ENCODE measurements at places on chromosomes 1 and 21.
A peak's percentile ranks its signal among the peaks of the same experiment; 100 is the strongest.

GRCh38 chr1:35863136-35863535 is 19.9 kb upstream of the AGO1 start:
- DNase-seq = no peak

GRCh38 chr1:104768466-104768865 is 1018.8 kb downstream of the AMY1C start:
- no peak for DNase-seq

DNA sequence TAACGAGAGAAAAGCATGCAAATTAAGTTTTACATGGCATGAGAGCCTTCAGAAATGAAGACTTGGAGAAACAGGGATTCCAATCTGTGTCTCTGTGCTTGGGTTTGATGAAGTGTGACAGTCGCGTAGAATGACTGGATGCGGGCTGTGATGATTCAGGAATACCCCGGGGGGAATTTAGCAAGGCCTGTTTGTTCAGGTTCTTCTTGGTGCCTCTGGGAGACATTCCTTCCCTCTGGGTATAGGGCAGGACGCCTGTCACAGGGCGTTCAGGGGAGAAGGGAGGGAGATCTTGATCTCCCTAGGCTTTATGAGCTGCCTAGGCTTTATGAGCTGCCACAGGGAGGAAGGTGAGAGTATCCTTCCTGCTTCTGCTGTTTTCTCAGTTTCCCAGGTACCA is 36.6 kb downstream of the DOP1B start:
- DNase-seq = no peak

- DNase-seq = peak; percentile 71
Observed at GRCh38 chr1:231590453-231591198, 36.0 kb upstream of the DISC1 start.

- DNase-seq = peak; percentile 3
Observed at GRCh38 chr21:38351961-38352521, 95.2 kb downstream of the KCNJ15 start.

- no peak for DNase-seq
Observed at GRCh38 chr1:110120960-110121561, 8.8 kb downstream of the UBL4B start.

DNA sequence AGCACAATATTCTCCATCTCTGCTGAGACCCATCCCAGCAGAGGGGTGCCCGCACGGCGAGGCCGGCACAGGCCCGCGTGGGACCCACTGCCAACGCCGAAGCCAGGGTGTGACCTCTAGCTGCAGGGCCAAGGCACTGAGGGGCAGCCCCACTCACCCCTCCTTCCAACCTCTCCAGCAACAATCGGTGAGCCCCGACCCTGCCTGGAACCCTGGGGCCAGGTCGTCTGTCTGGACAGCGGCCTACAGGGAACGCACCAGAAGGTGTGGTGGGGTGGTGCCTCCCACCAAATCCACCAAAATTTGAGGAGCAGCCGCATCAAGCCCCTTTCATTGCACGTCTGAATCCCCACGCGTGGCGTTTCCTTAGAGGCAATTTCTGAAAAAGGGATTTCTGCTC is 63.0 kb upstream of the ADARB1 start:
- DNase-seq = no peak

DNA sequence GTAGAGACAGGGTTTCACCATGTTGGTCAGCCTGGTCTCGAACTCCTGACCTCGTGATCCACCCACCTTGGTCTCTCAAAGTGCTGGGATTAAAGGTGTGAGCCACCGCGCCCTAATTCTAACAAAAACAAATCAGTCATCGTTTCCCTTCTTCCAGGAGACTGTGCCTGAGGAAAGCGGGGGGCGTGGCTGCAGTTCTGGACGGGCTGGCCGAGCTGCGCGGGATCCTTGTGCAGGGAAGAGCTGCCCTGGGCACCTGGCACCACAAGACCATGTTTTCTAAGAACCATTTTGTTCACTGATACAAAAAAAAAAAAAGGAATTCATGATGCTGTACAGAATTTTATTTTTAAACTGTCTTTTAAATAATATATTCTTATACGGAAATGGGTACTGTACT is 104.2 kb downstream of the WDR4 start:
- DNase-seq = no peak

GRCh38 chr1:8404460-8405370 is 86.8 kb downstream of the SLC45A1 start:
- DNase-seq = no peak

- DNase-seq = no peak
Observed at GRCh38 chr1:59350521-59350920, 53.6 kb downstream of the FGGY start.

- DNase-seq = no peak
Observed at GRCh38 chr1:221575605-221576004, 166.3 kb downstream of the DUSP10 start.

DNA sequence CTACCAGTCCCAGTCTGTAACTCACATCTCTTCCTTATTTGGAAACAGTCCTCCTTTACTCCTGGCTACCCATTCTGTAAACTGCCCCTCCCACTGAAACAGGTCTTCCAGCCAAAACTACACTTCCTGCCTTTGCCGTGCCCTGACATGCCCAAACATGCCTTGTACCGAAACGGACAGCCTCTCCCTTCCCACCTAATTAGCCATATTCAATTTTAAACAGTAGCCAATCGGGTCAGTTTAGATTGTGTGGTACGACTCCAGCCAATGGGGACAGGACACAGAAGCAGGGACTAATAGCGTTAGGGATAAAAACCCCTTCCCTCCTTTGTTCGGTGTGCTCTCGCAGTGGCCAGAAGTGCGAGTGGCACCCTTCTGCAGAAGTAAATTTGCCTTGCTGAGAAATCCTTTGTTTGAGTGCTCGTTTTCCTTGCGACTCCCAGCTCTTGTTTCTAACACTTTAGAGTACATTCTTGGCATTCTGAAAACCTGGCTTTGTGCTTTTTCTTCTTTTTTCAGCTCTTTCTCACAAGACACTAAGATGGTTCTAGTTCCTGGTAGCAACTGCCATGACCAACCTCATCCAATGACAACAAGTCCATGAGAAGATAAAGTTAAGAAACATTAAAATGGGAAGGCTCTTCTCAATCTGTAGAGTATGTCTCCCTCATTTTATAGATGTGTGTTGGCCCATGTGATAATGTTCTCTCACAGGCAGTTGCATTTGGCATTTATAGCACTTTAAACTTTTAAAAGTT is 325.1 kb upstream of the GREM2 start:
- no peak for DNase-seq

DNA sequence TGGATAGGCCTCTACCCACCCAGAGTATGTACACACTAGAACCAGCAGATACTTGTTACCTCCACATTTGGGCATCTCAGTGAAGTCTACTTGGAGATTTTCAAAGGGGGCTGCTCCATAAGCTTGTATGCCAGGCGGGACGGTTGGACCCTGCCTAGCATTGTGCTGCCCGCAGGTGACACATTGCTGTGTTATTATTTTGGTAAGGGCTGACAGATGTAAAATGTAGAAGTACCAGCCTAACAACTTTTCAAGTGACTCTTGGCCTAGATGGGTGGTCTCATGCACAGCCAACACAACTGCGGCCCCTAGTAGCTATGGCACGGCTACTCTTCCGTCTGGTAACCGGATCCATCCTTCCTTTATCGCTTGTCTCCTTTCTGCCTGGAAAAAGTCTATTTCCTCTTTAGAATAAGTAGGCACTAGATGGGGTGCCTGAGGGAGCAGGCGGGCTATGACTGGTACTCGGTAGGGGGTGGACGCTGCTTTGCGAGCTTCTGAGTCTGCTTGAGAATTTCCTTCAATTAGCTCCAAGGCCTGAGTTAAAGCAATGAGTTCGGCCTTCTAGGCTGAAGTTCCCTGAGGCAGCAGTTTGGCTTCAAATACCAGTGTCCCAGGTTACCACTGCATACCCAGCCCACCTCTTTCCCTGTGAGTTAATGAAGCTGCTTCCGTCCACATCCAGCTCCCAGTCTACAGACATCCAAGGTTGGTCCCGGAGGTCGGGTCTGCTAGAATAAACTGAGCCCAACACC is 405.3 kb downstream of the TGFB2 start:
- DNase-seq = no peak

DNA sequence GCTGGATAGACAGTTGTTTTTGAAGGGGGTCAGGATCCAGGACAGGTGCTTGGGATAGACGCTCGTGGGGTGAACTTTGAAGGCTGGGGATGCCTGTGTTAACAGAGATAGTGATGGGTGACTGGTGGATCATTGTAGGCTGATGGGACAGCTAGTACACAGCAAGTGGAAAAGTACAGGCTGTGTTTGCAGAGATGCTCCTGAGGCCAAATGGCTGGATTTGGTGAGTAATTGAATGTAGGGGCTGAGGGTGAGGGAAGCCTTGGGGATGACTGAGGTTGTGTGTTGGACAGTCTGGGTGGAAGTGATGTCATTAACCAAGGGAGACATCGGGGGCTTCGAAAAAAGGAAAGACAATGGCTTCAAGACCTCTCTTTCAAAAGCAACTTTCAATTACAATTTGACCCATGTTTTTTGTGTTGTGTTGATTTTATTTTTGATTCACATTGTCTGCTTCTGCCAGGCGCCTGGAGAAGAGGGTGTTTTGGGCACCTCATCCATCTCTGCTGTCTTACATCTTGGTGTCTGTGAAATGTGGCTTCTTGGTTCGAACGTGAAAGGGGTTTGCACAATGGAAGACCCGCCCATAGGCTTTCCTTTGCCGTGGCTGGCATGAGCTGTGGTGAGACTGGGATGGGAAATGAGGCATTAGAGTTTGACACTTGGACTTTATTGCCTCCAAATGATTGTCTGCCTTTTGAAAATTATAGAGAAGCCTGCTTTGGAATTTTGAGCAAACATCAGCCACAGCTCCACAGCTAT is 147.5 kb downstream of the FOXD2 start:
- DNase-seq = no peak

DNA sequence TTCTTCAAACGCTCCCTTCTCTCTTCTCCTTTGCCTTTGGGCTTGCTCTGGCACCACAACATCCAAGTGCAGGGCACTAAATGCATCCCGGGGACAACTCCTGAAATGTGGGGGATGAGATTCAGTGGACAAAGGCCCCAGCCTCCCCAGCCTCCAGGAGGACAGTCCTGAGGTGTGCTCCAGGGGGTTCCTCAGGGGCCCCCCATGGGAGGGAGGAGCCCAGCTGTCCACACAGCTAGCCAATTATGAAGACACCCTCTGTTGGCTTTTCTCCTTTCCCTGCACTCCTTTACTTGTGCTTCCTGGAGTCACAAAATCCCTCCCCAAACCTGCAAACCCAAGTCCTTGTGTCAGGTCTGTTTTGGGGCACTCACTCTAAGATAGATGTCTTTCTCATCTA is 735.4 kb downstream of the PTPRU start:
- DNase-seq = no peak

- DNase-seq = no peak
Observed at GRCh38 chr1:67290236-67290635, 17.4 kb upstream of the IL12RB2 start.

GRCh38 chr1:214447557-214447871 is 103.9 kb downstream of the PTPN14 start:
- DNase-seq = no peak

DNA sequence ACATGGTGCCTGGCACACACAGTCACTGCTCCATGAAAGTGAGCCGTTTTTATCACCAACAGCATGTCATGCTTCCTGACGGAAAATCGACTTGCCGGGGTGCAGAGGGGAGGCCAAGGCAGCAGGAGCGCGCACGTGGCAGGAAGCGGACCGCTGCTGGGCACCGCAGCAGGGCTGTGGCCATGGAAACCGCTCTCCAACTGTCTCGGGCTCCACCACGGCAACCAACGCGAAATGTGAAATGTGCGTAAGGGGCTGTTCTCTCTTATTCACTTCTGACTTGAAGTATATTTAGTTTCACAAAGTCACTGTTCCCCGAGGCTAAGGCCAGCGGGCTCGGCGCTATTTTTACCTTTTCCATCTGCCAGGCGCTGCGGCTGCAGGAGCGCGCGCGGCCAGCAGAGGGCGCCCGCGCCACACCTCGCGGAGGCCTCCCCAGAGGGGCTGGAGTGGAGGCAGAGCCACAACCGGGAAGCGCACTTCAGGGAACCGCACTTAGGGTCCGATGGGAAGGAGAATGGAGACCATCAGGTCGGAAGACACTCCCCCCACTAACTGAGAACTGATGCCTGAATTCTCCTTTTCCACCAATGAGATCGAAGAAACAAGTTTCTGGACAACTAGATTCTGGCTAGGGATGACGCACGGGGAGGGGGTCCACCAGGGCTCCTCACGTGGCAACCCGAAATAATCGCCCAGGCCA is 19.7 kb downstream of the RCC2 start:
- peak; percentile 81 for DNase-seq

- no peak for DNase-seq
Observed at GRCh38 chr1:201653233-201653632, 114.3 kb downstream of the NAV1 start.

GRCh38 chr1:234559152-234559901 is 50.7 kb downstream of the IRF2BP2 start:
- DNase-seq = no peak

DNA sequence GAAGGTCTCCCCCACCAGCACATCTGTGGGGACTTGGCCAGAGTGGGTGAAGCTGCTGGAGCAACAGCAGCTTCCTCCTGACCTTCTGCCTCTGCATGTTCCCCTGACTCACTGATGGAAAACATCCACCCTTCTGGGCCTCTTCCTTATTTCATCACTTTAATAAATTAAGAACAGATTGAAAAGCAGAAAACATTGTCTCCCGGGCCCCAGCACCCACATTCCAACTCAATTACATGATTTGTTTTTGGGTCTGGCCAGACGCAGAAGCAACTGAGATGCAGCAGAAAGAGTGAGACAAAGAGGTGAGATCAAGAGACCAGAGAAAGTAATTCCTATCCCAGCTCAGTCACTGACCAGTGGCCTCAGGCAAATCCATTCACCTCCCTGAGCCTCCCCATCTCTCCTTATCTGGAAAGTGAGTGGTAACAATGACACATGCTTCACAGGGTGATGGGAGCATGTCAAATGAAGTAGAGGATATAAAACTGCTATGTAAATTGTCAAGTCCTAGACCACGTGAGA is 157.1 kb downstream of the ELAVL4 start:
- no peak for DNase-seq

DNA sequence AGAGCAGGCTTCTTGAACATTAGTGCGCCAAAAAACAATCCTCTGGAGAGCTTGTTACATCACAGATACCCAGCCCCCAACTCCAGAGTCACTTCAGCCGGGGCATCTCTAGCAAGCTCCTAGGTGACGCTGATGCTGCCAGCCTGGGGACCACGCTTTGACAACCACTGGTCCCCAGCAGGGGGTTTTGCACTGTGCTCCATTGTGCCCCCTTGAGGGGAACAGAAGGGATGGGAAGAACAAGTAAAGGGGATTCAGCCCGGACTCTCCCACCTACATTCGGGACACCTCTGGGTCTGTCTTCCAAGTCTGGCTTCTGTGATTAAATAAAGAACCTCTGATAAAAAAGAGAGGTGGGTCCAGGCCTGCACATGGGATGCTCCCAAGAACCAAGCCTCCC is 60.4 kb downstream of the ATP5PO start:
- DNase-seq = no peak

DNA sequence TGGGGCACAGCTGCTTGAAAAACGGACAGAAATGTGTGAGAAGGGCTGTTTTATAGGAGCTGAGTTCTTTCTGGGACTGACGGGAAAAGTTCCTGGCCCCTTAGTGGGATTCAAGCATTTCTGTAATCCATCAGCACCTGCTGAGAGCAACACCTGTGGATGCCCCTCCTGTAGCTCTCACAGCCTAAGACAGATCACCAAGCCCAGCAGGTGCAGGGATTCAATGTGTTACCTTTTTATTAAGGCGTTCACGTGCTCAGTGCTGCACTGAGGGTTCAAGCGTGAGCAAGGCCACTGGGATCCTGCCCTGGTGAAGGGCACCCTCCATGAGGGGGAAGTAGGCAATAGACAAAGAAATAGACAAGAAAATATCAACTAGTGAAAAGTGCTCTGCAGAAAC is 14.9 kb downstream of the OLFML2B start:
- no peak for DNase-seq

GRCh38 chr1:240199758-240200645 is 108.3 kb downstream of the FMN2 start:
- no peak for DNase-seq

GRCh38 chr21:43699933-43700599 is 18.9 kb upstream of the PDXK start:
- peak; percentile 31 for DNase-seq
